H1 (cell line): ENCODE measurements at places on chromosomes 6 and 20. TPM values are rescaled to one million over a fixed set of nuclear protein-coding genes. Genes with fewer than 3 reads are reported as not detected.
A peak's percentile ranks its signal among the peaks of the same experiment; 100 is the strongest.

- no peak for DNase-seq
Measured at GRCh38 chr6:10478187-10479040, 42.7 kb upstream of the GCNT2 start.

Gene BTNL2
- total RNA-seq: not detected in 2 replicates

- DNase-seq: no peak
Measured at GRCh38 chr6:51265426-51265825, 446.8 kb downstream of the TFAP2B start.

- no peak for DNase-seq
Measured at GRCh38 chr6:22056398-22056797, 240.4 kb downstream of the PRL start.

DNA sequence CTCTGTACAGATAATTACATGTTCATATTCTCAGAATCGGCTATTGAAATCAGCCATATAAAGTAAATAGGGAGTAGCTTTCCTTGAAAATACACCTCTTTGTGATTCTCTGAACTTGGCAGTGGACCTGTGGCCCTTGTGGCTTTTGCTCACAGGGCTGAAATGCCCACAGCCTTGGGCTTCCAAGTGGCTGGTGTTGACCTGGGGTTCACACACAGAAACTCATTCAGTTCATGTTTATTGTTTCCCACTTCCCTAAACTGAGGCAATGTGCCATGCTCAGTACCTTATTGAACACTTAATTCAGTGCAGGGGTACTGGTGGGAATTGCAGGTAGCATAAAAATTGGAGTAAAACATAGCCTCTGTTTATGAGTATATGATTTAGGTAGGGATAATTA is 19.1 kb upstream of the TULP4 start:
- DNase-seq: no peak

Gene TREM2
- total RNA-seq: not detected in 2 replicates

DNA sequence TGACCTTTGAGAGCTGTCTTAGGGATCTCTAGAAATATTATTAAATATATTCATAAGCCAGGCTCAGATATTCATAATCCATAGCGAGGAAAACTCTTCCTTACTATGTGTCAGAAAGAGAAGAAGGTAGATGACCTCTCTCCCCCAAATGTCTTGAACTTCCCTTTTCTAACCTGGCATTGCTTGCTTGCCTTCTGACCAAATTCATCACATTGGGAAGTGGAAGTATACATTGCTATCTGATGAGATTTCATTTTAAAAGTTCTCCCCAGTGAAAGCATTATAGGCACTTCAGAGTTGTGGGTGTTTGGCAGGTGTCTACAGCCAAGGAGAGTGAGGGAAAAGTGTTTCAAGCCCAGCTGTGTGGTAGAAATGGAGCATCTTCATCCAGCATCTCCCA is 197.3 kb downstream of the ZFAND3 start:
- no peak for DNase-seq

DNA sequence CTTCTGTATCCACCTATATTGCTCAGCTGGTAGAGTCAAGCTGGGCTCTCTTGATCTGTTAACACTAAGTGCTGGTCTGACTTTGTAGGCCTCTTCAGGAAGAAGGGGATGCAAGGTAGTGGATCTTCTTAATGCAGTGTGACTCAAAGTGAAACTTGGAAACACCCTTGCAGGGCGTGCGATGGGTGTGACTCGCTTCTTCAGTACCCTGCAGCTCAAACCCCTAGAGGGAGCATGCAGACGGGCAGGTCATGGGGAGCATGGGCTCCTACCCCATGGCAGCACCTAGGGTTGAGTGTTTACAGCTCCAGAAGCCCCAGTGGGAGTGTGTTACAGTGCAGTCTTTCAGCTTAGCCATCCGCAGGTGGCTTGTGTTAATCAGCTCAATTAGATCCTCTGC is 757 bp upstream of the SAMD3 start:
- no peak for DNase-seq

Gene MACROD2
- 2.9 and 3.9 TPM in 2 replicates for total RNA-seq

DNA sequence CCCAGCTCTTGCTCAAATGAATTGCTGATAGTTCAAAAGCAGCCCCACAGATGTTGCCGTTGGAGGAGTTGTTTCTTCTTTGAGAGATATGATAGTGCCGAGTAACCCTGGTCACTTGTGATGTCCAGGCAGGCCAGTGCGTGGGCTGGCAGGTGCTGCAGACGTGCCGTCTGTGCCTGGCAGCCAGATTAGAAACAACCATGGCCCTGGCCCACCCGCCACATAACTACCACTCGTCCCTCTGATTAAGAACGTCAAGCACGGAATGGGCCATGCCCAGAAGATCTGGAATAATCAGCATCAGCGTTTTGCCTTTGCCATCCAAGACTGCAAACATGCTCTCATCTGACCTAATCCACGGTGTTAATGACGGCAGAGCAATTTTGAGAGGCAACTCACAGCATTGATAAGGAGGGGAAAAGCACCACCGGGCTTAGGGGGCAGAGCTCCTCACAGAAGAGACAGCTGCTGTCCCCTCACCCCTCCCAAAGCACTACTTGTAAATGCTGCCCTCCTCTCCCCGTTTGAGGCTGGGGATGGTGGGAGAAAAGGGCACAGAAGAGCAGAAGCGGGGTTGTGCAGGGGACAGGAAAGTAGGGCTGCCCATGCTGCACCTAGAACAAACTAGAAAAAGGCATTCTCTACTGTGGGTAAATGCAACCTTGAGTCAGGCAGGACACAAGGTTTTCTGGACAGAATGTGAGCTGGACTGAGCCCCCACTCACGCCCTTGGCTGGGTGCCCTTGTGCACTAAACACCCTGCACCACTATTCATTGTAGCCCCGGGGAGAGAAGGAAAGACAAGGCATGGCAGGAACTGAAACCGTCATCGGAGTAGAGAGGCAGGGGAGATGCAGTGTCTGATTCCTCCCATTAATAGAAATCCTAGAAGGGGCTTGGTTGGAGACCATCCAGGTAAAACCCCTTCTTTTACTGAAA is 5.3 kb upstream of the CPNE5 start:
- no peak for DNase-seq

GRCh38 chr20:57661746-57662455 is 41.7 kb upstream of the ZBP1 start:
- peak; percentile 39 for DNase-seq

- no peak for DNase-seq
Measured at GRCh38 chr6:147126618-147127022, 77.6 kb upstream of the STXBP5 start.

Gene PLCB4
- 13.8 and 14.1 TPM in 2 replicates for total RNA-seq

DNA sequence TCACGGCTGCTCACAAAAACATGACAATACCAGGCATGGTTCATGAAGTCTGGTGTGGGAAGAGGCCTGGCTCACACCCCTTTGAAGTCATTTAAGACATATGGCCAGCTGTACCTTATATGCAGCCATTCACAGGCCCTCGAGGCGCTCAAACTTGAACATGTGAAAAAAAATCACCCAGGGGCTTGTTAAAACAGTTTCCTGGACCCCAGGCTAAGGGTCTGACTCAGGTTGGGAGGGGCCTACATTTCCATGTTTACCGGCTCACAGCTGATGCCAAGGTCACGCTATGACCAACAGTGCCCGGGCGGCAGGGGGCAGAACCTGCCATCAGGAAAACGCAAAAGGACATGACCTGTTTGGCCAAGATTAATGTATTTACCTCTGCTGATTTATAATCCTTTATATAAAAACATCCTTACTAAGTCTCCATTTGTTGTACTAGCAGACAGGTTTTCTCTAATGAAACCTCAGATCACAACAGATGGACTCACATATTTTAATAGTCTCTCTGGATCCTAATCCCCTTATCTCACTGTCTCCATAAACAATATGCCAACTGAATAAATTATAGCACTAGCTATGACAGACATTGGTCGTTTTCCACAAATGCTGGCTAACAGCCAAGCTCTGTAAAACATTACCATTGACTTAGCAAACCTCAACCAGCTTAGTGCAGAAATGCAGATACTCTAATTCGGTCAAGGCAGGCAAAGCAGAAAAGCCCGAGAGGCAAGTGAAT is 19.9 kb downstream of the EZR start:
- no peak for DNase-seq

Gene HEY2
- total RNA-seq: 16.2 and 17.7 TPM in 2 replicates

DNA sequence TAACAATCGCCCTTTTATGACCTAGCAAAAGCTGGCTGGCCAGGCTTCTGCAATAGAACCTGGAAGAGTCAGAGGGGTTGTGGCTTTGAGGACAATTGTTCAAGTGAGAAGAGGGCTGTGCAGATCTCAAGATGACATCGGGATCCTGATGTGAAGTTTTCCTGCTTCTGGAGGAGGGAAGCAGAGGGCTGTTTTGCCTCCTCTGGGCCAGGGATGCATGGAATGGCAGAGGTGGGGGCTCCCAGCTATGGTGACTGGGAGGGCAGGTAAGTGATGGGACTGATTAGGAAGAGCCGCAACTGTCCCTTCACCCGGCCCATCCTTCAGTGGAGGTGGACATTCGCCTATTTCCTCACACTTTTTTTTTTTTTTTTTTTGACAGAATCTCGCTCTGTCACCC is 43.4 kb upstream of the BLCAP start:
- no peak for DNase-seq

GRCh38 chr6:139679516-139680179 is 305.2 kb upstream of the CITED2 start:
- DNase-seq: no peak

Gene STMND1
- total RNA-seq: not detected in 2 replicates

Gene PDSS2
- total RNA-seq: 15.6 and 16.1 TPM in 2 replicates

DNA sequence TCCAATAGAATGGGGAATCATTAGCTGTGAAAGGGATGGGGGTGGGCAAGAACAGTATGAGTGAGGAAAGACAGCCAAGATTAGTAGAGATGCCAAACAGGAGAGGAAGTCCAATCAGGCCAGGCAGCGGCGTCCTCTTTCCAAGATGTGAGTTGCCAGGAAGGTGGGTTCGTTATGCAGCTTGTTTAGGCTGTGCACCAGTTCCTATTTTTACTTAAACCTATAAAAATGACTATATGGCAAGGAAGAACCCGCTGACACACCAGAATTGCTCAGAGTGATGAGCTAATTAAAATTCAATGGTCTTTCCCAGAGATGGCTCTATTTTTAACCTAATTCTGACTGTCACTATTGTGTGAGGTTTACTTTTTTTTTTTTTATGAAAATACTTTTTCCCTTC is 88.2 kb downstream of the SLC22A23 start:
- no peak for DNase-seq
